ENCODE measurements at places on chromosomes 5 and 9.

GRCh38 chr9:98453589-98454311 is 198.3 kb upstream of the TBC1D2 start:
- no peak for DNase-seq

- no peak for DNase-seq
Measured at GRCh38 chr9:12813960-12814876, 39.4 kb downstream of the LURAP1L start.

DNA sequence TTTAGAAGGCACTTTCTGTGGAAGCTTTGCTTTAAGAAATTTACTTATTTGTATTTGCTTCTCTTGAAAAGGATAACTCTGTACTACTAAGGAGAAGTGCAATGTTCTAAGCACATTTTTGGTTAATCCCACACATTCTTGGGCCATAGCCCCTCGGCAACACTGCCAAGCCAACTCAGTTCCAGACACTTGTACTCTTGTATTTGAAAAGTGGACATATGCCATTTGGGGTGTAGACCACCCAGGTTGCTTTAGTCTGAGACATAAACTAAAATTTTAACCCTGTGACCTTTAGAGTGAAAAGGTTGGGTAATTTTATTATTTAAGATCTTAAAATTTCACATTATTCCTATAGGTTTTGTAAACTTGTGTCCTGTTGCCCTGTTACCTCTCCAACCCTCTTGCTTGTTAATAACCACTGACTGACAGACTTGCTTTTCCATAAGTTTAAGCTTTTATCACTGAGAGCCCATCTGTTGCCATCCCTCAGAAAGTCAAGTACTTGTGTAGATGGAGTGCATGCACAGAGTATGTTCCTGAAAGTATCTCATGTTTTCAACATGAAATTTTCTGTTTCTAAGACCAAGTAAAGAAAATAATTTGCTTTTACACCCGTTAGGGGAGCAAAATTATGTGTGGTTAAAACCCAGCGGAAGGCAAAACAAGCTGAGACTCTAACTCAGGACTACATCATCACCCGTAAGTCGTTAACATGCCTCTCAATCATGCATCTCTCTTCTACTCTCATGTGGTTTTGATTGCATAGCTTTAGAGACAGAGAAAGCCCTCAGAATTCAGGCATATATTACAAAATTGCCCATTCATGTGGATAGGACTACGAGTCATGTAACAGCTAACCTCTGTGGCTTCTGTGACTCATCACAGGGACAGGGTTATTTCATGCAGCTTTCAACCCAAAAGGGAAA is 117.3 kb downstream of the GDNF start:
- DNase-seq = no peak

DNA sequence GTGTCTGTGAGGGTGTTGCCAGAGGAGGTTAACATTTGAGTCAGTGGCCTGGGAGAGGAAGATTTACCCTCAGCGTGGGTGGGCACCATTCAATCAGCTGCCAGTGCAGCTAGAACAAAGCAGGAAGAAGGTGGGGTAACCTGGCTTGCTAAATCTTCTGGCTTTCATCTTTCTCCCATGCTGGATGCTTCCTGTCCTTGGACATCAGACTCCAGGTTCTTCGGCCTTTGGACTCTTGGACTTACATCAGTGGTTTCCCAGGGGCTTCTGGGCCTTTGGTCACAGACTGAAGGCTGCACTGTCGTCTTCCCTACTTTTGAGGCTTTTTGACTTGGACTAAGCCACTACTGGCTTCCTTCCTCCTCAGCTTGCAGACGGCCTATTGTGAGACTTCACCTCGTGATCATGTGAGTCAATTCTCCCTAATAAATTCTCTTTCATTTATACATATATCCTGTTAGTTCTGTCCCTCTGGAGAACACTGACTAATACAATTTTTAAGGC is 38.1 kb downstream of the PBX3 start:
- no peak for DNase-seq

- DNase-seq = no peak
Measured at GRCh38 chr9:106961623-106962022, 98.7 kb downstream of the ZNF462 start.

GRCh38 chr5:147658293-147658932 is 124.1 kb downstream of the JAKMIP2 start:
- no peak for DNase-seq

- DNase-seq = no peak
Measured at GRCh38 chr5:36573438-36573837, 33.0 kb upstream of the SLC1A3 start.

DNA sequence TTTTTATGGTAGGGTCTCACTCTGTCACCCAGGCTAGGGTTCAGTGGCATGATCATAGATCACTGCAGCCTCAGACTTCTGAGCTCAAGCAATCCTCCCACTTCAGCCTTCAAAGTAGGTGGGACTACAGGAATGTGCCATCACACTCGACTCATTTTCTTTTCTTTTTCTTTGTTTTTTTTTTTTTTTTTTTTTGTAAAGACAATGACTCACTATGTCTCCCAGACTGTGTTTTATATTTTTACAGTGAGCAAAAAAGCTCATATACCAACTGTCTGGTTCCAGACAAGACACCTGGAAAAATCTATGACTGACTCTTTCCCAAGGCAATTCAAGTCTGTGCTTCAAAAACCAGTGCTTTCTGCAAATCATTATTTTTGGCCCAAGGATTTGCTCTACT is 10.8 kb upstream of the FOXD1 start:
- no peak for DNase-seq

GRCh38 chr5:96657068-96657467 is 5.1 kb upstream of the CAST start:
- DNase-seq = peak; percentile 44

DNA sequence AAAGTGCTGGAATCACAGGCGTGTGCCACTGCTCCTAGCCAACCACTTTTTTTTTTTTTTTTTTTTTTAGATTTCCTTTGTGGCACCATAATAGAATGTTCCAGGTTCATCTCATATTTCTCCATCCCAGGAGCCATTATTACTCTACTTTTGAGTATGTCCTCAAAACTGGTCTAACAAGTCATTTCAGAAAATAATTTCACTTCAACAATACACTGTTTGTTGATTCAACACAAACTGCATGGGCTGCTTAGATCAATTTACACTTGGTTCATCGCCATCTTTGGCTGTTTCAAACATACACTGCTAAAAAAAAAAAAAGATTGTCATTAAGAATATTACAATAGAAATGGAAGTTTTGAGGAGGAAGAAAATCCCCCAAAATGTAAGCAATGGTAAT is 57.9 kb downstream of the CSNK1A1 start:
- no peak for DNase-seq

DNA sequence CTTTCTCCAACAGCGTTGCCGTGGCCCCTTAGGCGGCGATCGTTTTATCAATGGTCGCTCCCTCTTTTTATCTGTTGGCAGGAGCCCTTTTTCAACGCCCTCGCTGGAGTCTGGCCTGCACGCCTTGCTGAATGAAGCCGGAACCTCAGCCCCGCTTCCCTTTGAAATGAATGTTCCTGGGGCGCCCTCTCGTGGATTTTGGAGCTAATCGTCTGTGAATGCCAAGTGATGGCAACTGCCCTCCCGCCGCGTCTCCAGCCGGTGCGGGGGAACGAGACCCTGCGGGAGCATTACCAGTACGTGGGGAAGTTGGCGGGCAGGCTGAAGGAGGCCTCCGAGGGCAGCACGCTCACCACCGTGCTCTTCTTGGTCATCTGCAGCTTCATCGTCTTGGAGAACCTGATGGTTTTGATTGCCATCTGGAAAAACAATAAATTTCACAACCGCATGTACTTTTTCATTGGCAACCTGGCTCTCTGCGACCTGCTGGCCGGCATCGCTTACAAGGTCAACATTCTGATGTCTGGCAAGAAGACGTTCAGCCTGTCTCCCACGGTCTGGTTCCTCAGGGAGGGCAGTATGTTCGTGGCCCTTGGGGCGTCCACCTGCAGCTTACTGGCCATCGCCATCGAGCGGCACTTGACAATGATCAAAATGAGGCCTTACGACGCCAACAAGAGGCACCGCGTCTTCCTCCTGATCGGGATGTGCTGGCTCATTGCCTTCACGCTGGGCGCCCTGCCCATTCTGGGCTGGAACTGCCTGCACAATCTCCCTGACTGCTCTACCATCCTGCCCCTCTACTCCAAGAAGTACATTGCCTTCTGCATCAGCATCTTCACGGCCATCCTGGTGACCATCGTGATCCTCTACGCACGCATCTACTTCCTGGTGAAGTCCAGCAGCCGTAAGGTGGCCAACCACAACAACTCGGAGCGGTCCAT is 10.0 kb downstream of the S1PR3 start:
- DNase-seq = peak; percentile 37

DNA sequence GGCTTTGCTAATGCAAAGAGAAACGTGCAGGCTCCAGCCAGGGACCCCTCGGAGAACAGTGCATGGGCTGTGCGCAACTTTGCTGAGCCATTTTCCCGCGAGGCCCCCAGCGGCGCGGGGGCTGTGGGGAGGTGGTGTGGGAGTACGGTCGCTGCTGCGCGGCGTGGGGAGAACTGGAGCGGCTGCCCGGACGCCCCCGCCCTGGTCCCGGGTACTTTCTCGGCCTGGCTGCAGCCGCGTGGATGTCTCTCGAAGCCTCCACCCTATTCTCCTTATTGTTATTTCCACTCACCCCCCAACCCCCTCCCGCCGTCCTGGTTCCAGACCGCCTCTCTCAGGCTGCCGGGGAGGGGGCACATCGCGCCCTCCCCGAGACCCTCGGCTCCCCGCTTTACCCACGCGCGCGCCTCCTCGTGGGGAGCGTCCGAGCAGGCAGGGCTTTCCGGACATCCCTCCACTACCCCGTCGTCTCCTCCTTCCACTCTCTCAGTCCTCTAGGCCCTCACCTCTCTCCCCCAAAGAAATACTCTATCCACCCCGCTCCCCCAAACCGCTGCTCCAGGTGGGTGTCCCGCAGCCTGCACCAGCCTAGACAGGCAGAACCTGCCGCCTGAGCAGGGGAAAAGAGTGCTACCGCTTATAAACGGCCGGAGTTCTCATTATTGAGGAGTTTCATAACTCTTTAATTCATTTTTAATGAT is 68.6 kb upstream of the TBCA start:
- DNase-seq = no peak

DNA sequence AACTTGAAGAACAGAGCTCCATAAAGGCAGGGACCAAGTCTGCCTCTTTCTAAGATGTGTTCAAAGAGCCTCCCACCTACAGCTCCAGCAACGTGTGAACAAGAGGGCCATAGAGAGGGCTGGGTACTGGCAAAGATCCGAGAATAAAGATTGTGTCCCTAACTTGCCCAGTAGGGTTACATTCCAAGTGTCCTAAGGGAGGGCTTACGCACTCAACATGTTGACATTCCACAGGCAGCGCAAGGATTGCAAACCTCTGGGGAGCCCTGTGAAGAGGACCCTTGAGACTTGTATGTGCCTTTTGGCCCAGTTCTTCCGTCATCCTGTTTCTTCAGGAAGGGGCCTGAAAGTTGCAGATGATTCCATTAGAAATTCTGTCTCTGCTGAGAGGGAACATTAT is 48.2 kb upstream of the ENTREP1 start:
- no peak for DNase-seq

GRCh38 chr5:17305964-17306725 is 88.7 kb downstream of the BASP1 start:
- no peak for DNase-seq

- DNase-seq = no peak
Measured at GRCh38 chr5:56175488-56175887, 57.6 kb downstream of the ANKRD55 start.

GRCh38 chr5:39661026-39661779 is 236.4 kb upstream of the DAB2 start:
- DNase-seq = no peak

DNA sequence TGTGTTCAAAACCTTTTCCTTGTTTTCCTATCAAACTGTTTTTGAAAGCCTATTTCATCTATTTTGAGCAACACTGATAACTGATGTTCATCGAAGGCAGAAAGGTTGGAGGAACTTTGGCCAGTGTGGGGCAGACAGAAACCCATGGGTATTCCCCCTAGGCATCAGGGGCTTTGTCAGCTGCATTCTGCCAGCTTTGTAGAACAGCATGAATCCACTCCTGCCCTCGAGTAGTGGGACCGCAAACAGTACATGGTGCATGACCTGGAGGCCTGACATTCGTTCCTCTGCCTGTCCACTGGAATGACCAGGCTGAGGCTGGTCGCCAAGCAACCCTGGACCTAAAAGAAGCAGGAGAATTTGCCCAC is 22.7 kb downstream of the ARHGAP26 start:
- DNase-seq = no peak

DNA sequence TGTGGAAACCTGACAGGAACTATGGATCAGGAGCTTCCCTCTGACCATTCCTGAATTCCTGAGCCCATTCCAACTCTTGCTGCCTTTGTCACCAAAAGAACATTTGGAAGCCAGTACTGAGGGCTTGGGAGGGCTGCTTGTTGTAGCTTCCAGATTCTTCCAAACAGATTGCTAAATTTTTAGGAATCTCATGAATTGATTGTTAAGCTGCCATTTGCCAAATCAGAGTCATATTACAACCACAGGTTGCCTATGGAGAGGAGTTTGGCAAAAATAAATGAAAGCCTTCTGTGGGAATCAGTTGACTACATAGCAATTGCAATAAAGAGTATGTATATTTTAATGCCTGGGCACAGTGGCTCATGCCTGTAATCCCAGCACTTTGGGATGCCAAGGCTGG is 39.2 kb upstream of the SLC28A3 start:
- DNase-seq = no peak

DNA sequence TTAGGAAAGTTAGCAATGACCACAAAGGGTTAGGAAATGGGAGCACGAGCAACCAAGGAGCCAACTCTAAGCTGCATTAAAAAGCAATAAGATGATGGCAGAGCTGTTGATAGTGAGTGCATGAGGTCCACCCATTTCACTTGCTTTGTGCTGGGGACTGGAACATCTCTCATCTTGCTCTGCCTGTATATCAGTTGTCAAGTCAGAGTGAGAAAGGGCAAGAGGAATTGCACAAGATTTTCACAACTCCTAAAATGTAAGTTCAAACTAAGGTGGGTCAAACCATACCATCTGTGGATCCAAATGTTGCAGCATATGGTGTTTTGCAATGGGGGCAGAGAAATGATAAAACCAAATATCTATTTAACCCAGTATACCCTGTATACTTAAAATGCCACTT is 2.8 kb upstream of the ESM1 start:
- no peak for DNase-seq

DNA sequence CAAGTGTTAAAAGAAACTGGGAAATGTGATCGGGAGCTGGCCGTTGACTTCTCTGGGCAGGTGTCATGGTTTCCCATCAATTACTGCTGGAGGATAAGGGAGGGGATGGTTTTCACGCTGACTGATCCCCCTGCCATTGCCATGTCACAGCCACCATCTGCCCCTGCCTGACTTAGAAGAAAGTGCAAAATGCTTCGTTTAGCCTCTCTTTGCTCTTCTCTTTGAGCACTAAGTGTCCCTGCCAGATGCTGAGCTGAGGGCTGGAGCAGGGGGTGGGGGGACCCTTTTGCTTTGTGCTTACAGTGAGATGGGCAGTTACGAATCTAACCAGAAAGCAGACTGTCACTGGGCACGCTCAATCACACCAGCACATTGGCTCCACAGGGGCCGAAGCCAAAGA is 138.4 kb upstream of the ALDH1B1 start:
- no peak for DNase-seq

Measured in effector memory CD8-positive, alpha-beta T cell (primary cell).